ENCODE measurements at places on chromosomes 16 and 17.

- DNase-seq = no peak
Measured at GRCh38 chr16:26413780-26414179, 652.9 kb upstream of the C16orf82 start.

DNA sequence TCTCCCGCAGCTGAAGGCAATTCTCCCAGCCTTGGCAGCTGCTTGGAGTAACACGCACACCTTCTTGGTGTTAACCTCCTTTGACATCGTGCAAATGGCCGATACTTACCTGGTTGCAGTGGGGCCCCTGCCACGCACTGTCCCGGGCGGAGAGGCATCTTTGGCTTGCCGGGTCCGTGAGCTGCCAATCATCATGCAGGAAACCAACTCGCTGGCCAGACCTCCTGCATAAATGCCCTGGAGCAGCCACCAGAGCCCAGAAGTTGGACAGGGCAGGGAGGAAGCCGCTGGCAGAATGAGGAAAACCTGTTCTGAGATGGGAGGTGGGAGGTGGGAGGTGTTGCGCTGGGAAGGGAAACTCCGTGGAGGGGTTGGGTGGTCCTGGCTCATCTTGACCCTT, 41.7 kb upstream of the CREBBP start:
- DNase-seq = no peak

- DNase-seq = no peak
Measured at GRCh38 chr16:13429416-13429815, 490.5 kb upstream of the ERCC4 start.

DNA sequence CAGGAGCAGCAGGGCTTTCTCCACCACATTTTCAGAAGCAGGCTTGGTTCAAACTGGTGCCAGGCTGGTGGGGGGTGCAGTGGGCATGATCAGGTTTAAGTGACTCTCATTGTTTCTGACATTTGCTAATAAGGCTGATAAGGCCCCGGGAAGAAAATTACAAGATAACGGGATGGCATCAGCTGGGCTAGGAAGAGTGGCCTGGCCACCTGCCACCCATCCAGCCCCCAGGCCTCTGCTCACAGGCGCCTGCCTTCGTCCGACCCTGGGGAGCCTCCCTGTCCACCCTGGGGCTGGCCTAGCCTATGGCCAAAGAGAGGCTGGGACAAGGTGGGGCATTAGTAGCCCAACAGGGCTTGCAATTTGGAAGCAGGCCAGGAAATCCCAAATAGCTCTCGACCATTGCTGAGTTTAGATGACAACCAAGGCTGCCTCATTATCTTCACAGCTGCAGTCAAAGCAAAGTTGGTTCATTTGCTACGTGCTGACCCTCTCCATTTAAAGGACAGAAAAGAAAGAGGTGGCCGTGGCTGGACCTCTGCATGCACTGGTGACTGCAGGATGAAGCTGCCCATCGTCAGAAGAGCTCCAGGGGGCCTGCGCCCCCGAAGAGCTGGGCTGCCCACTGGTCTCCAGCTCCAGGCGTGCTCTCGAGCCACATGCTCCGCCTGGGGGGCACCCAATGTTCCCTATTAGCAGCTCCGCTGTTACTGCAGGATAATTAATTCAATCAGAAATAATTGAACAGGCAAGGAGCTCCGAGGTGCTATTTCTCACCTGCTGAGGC, 44.9 kb downstream of the PEMT start:
- DNase-seq = no peak
